HEK293T (cell line): ENCODE measurements at places on chromosomes 2 and 18.
A peak's percentile ranks its signal among the peaks of the same experiment; 100 is the strongest.

GRCh38 chr2:24853996-24854395 is 60.8 kb downstream of the CENPO start:
- DNase-seq: no peak

DNA sequence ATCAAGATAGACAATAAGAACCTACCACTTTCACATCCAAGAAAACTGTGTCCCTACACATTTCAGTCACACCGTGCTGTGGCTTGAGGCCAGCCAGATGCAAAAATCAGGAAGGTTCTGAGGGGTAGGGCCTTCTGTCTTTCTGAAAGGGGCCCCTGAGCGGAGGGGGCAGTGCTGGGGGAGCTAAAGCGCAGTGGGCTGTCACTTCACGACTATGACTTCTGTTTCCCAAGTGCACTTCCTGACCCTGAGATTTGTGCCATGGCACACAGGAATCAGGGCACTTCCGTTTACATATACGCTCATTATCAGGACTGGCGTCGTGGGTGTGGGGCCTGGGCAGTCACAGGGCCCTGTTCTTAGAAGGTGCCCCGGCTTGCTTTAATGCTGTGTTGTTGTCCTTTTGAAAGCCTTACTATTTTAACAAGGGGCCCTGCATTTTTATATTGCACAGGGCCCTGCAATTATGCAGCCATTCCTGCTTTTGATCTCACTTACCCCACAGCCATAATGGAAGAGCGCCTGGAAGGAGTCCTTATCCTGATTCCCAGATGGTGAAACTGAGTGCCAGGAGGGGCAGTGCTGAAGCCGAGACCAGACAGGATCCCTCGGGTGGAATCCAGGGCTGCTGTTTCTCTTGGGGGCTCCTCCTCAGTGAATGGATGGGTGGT is 620 bp downstream of the NGEF start:
- DNase-seq: no peak

GRCh38 chr2:40758401-40759155 is 306.7 kb upstream of the SLC8A1 start:
- DNase-seq: no peak

- DNase-seq: no peak
These were observed 207.2 kb downstream of the VAPA start for GRCh38 chr18:10121028-10121427.

DNA sequence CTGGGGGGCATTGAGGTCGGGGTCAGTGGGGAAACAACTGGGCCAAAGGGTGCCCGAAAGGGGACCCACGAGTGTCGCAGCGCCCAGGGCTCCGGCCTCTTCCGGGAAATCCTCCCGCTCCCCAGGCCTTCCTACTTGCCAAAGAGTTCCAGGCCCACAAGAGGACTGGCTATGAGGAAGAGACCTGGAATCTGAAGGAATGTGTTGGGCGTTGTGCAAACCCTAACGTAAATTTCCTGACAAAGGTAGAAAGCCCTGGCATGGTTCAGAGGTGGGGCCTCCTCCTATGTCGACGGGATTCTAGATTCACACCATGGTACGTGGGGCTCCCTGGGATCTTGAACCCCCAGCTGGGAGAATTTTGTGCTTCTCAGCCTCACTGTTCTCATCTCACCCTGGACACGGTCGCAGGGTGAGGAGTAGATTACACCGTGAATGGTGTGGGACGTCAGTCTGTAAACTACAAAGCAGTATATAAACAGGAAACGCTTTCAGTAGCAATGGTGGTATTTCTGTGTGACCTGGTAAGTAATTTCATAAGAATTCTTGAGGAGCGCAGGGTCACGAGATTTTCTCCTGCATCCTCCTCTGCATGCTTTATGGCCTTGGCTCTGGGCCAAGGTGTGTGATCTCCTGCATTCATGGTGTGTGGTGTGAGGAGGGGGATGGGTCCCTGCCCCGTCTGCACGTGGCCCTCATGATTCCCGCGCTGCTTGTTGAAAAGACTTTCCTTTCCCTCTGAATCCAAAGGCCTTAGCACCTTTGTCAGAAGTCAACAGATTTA is 868 bp downstream of the HSBP1L1 start:
- DNase-seq: peak; percentile 33

DNA sequence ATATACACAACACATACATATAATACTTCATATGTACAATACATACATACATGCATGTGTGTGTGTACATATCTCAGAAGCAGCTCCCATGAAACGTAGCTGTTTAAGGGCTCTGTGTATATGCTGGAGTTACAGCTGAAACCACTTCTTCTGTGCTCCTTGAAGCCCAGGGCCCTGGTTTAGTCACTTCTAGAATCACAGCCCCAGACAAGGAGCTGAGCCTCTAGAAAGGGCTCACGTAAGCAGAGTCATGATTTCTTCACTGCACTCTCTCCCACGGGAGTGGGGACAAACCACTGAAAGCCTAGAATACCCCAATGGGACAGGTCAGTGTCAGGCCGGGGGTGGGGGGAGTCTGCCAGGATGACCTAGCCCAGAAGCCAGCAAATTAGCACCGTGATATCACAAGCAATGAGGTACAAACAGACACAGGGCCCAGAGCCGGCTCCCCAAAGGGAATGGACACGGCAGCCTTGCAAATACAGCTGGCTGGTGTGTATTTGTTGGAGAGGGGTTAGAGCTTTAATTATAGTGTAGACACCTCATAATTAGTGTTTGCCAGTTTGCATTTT is 90.3 kb downstream of the C1QL2 start:
- DNase-seq: no peak

DNA sequence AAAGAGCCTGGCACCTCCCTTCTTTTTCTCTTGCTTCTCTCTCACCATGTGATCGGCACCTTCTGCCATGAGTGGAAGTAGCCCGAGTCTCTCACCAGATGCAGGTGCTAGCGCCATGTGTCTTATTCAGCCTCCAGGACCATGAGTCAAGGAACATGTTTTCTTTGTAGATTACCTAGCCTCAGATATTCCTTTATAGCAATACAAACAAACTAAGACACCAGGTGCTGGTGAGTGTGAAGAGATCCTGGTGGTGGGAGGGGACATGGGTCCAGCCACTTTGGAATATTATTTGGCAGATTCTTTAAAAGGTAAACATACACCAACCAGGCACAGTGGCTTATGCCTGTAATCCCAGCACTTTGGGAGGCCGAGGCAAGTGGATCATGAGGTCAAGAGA is 5.9 kb upstream of the USP40 start:
- DNase-seq: no peak
